ENCODE measurements at places on chromosomes 6 and 20.

DNA sequence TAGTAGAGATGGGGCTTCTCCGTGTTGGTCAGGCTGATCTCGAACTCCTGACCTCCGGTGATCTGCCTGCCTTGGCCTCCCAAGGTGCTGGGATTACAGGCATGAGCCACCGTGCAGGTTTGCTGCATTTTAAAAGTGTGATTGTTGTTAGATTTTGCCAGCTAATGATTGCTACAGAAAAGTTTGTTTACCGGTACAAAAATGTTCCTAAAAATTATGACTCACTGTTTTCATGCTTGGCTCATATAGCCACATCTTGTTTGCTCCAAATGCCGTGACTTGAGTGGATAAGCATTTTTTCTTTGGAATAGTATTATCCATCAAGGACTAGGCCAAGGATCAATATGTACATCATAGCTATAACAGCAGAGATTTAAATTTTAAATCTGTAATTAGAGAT is 24.3 kb downstream of the LRRN4 start:
- no peak for DNase-seq

DNA sequence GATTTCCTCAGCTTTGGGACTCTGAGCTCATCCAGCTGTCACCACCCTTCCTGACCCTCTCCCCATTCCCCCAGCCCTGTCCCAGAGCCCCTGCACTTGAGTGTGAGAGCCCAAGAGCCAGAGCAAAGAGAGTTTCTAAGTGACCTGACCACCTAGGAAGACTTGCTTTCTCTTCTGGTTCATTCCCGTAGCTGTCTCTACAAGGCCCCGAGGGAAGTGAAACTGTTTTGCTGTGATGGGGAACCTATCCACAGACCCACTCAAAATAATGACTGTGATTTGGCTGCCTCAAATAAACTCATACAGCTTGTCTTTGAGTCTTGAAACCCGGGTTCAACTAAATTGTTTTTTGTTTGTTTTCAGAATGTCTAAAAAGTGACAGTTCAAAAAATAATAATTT is 74.6 kb upstream of the XRN2 start:
- no peak for DNase-seq

DNA sequence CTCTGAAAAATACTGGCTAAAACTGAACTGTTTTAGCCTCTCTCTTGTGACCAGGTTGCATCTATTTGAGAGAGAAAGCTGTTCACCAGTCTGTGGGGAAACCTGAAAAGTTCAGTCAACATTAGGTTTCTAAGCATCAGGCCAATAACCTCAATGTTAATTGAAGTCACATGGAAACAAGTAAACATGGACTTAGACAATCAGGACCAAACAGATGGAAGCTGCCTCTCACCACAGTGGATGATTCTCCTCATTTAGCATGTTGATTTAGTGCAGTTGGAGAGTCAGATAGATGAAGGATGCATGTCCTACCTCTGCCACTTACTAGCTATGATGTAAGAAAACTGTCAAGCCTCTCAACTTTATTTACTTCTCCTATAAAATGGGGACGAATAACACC is 18.2 kb downstream of the SCGN start:
- DNase-seq, result no peak

GRCh38 chr6:130366107-130367005 is 539 bp downstream of the TMEM200A start:
- no peak for DNase-seq

DNA sequence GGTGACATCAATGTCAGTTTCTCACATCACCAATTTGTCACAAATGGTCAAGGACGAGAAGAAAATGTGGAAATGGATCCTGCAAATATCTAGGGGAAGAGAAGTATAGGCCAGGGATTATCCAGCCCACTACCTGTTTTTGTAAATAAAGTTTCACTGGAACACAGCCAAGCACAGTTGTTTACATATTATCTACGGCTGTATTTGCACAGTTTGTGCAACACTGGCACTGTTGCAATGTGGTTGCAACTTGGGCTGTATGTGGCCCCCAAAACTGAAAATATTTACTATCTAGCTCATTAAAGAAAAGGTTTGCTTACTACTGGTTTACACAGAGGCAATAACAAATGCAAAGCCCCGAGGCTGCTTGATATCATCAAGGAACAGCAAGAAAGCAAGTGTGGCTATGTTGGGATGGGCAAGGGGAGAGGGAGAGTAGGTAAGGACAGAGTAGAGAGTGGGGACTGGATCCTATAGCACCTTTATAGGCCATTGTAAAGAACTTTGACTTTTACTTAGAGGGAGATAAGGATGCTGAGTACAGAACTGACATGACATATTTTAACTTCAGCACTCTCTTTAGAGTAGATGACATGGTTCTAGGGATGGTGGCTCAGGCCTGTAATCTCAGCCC is 11.8 kb upstream of the STXBP5 start:
- DNase-seq, result no peak

- no peak for DNase-seq
Measured at GRCh38 chr20:37096415-37097041, 731 bp upstream of the RBL1 start.

GRCh38 chr6:70686548-70687133 is 19.0 kb downstream of the SMAP1 start:
- DNase-seq, result peak; percentile 14

- no peak for DNase-seq
Measured at GRCh38 chr6:142481466-142481865, 179.7 kb downstream of the ADGRG6 start.

DNA sequence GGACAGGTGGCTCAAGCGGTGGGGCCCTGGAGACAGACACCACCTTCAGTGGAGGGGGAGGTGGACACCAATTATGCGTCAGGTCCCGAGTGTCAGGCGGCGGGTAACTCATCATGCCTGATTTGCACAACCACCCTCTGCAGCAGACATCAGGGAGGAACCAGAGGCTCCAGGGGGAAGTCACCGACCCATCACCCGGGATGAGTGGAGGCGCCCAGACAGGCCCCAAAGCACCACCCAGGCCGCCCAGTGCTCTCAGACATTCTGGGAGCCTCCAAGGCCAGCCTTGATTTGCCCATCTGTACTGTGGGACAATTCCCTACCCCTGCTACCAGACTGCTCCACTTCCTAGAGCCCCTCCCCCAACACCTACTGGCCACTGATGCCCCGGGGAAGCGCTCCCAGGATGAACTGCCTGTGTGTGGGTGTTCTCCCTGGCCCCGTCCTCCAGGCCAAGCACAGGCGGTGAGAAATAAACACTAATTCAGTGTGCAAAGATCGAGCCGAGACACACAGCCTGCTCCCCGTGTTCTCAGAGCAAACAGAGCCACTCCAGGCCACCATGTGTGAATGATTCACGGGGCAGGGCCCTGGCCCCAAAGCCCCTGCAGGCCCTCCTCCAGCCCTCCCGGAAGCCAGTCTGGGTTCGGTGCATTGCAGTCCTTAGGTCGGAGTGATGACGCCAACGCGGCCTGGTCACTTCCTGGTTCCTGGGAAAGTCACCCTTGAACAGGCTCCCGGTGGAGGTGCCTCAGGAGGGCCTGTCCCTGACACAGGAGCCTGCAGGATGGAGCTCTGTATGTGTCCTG is 107.2 kb downstream of the ASXL1 start:
- DNase-seq, result no peak

DNA sequence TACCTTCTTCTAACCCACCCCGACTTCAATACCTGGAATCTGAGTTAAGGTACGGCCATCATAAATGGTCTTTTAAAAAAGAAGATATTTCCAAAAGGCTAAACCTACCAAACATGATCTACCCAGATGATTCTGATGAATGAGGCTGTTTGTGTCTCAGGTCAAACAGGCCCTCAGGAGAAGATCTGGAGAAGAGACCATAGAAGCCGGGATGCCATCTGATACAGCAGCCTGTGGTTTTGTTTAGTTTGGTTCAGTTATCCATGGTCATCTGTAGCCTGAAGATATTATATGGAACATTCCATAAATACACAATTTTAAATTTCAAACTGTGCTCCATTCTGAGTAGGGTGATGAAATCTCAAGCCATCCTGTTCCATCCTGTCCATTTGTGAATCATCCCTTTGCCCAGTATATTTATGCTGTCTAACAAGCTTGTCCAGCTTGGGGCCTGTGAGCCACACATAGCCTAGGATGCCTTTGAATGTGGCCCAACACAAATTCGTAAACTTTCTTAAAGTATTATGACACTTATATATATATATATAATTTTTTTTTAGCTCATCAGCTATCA is 4.0 kb upstream of the CAP2 start:
- no peak for DNase-seq

DNA sequence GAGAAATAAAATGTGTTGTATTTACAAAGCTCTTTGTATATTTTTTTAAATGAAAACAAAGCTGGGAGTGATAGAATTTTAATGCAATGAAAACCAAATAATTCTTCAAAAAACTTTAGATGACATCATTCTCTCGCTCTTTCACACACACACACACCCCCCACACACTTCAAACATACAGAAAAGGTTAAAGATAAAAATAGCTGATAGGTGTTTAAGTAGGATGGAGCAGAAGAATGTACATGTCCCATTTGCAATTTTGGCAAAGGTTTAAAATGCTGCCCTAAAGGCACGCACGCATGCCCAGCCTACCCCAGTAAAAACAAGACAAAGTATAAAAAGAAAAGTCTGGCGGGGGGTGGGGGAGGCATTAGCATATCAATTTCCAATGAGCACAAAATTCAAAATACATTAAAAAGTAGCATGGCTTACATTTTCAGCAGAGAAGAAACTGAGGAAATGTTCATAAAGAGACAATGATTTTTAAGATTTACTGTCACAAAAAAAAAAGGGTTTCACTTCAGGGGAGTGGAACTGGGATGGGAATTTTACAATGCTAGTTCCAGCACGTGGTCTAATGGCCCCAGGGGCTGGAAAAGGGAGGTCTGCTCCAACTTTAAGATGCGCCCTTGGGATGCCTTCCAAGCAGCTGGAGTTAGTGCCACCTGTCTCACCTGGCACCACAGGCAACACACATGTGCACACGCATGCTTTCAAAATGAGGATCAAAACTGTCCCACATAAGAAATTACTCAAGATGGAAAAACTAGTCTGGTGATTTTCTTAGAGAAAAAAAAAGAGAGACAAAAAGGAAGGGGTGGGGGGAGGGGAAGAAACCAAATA is 55.1 kb upstream of the NFATC2 start:
- DNase-seq, result no peak

GRCh38 chr20:22914291-22914690 is 120.8 kb upstream of the SSTR4 start:
- no peak for DNase-seq

- DNase-seq, result no peak
Measured at GRCh38 chr6:78713564-78713963, 153.8 kb upstream of the IRAK1BP1 start.

- DNase-seq, result no peak
Measured at GRCh38 chr6:3347247-3347646, 88.5 kb downstream of the PSMG4 start.

- no peak for DNase-seq
Measured at GRCh38 chr6:15506066-15506465, 156.8 kb downstream of the DTNBP1 start.

DNA sequence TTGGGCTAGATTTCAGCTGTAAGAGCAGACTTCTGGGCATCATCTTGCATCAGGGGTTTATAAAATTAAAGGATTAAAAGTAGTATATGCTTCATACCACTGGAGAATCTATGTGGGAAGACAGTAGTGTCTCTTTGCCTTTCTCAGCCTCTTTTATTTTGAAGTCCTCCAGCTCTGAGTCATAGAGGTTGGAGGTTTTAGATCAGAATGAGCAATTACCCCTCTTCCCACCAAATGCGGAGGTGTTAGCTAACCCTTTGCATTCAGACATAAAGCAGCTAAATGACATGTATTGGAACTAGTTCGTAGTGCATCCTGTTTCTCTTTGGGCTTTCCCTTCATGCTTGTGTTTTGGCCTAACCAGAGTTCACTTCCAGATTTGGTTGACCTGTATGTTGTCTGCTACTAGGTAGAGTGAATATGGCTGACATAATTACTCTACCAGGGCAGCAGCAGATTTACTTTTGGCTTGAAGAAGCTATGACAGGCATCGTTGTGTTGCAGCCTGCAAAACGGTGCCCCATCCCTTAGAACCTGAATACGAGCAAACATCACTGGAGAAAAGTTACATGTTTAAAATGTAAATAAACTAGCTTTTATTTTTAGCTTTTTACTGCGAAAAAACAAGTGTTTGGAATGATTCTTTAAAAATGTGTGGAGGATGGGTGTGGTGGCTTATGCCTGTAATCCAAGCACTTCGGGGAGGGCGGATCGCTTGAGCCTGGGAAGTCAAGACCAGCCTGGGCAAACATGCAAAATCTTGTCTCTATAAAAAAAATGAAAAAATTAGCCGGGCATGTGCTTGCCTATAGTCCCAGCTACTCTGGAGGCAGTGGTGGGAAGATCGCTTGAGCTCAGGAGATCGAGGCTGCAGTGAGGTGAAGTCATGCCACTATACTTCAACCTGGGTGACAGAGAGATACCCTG is 82.2 kb downstream of the MYO6 start:
- no peak for DNase-seq

DNA sequence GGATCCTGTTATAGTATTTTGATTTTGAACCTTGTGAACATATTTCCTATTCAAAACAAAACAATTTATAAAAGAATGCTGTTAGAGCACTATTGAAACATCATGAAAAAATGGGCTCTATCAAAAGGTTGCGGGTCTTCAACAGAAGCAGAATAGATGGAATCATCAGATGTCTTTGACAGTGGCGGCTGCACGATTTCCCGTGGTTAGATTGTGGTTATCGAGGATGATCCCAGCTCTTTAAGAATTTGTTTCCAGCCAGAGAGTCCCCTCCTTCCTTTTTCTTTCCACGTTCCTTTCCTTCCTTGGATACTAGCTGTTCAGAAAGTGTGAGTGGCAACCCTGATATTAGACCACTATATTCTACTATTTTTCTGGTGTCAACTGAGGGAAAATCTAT is 163.4 kb downstream of the FARS2 start:
- DNase-seq, result no peak

DNA sequence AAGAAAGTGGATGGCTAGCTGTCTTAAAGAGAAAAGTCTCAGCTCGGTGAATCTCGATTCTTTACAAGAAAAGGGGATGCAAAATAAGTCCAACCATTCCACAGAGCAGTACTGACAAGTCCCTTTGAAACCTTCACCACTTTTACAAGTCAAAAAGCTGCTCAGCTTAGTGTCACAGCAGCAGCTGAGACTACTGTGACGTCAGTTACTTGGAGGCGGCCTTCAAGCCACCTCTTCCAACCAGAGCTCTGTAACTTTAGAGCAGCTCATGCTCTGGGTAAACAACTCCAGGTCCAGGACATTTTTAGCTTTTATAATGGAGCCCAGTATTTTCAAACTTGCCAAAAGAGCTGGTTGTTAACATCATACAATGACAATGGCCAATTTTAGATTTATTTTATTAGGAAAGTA is at the start of gene KIAA0408:
Gene KIAA0408 (minus strand): TSS at position 159 of the 411 bp plus-strand sequence. CDS start 5,408 bp downstream, outside the sequence.
- no peak for DNase-seq

DNA sequence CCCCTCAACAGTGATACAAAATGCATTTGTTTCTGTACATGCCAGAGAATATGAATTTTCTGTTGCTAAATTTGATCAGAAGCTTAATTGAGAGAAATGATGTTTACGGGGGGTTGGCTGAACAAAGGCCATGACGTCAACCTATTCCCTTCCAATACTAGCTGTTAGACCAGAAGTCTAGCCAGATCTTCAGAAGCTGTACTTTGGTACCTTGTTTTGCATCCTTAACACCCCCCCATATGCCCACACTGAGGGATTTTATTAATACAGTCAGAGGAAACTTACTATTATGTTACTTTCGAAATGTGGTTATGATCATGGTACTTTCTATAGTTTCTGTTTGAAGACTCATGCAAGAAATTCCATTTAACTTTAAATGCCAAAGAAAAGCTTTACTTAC is 3.1 kb downstream of the NCOA7 start:
- DNase-seq, result no peak
